Stimulated activated CD8-positive, alpha-beta memory T cell treated with anti-CD3 and anti-CD28 coated beads, Interleukin-12 subunit alpha, Interleukin-12 subunit beta, amount 100 ng/mL, for 1 hour (primary cell): ENCODE measurements at places on chromosomes 16 and 17.

DNA sequence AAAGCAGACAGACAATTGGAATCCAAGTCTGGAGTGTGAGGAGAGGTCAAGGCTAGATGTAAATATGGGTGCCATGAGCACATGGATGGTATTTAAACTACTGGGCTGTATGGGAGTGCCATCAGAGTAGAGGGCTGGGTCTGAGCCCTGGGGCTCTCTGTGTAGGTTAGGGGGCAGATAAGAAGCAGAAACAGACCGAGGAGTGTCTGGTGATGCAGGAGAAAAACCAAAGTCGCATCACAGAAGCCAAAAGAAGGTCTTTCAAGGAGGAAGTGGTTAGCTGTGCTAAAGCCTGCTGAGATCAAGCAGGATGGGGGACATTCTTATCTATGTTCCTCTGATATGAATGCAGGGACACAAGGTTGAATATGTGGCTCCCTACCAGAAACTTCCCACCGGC is 1.9 kb downstream of the TSEN54 start:
- DNase-seq = no peak

- no peak for DNase-seq
Measured at GRCh38 chr17:47852113-47852949, 1.4 kb upstream of the SP6 start.

DNA sequence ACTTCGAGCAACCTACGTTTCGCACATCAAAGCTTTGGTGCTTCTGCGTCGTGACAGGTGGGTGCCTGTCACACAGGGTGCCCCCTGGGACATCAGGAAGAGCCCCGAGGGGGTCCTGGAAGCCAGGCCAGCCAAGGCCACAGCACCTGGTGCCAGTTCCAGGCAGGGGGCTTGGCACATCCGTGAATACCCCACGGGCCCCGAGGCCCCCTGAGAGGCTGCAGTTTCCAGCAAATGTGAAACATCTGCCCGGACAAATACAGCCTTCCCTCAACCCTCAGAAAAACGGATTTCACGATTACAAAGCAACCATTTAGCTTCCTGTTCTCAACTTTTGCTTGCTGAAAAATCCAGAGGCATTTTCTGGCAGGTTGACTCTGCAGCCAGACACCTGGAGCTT is 109.3 kb upstream of the METRNL start:
- no peak for DNase-seq

DNA sequence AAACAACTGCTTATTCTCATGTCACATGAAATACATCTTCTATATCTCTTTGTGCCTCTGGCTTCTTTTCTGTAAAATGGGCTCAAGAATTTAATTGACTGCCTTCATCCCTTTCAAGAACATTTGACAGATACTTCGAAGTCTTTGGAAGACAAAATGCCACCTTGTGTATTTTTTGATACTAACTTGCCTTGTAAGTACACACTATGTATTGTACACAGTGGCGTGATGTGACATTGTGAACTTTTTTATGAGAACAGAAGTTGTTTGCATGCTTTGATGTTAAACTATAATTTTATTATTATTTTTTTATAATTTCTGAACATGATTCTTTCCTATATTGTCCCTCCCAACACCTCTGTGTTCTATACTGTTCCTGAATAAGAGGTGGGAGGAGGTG is 73.7 kb downstream of the MAP2K4 start:
- DNase-seq = no peak

- no peak for DNase-seq
Measured at GRCh38 chr16:29922326-29922725, 3.7 kb downstream of the KCTD13 start.
